Skin of body (tissue), 3 donors: ENCODE measurements at places on chromosomes 7 and 10. TPM values are rescaled to one million over a fixed set of nuclear protein-coding genes. Genes with fewer than 3 reads are reported as not detected.

- no peak for DNase-seq
Measured at GRCh38 chr10:71343392-71343773, 24.3 kb downstream of the SLC29A3 start.

GRCh38 chr7:91285696-91286355, 21.6 kb downstream of the FZD1 start:
- no peak for DNase-seq

DNA sequence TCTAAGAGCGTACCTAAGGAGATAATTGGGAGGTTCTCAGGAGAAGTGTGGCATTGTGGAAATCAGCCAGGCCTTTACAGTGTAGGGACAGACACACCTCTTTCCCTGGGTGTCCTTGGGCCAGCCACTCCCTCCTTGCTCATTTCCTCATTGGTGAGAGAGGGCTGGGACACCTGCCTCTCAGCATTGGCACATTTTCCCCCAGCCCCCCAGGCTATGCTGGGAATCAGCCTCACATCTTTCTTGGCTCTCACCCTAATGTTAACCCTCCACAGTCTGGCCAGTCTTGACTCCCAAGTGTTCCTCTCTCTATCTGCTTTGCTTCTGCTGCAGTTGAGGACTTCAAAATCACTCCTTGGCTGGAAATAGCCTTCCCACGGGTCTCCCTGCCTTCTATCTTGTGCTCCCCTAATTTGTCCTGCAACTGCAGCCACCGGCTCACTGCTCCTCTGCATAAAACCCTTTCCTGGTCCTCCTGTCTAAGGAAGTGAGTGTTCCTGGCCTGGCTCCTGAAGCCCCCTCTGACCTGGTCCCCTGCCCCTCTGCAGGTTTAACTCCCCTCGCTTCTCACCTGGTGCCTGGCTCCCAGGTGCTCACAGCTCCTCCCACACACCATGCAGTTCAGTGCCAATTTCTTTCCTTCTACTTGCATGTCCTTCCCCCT, 15.8 kb downstream of the TBXAS1 start:
- no peak for DNase-seq

DNA sequence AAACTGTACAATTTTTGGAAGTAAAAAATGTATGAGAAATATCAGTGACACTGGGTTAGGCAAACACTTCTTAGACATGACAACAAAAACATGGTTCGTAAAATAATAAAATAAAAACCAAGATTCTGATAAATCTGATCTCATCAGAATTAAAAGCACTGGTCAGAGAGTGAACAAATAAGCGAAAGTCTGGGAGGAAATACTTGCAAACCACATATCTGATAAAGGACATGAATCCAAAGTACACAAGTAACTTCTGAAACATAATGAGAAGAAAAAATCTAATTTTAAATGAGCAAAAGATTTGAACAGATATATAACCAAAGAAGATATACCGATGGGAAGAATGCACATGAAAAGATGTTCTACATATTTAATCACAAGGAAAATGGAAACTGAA, 91.5 kb downstream of the RTKN2 start:
- no peak for DNase-seq

GRCh38 chr7:141280100-141280499, 206.2 kb downstream of the TMEM178B start:
- DNase-seq, result no peak

The CLEC2L gene
- total RNA-seq, result 0.99 TPM

DNA sequence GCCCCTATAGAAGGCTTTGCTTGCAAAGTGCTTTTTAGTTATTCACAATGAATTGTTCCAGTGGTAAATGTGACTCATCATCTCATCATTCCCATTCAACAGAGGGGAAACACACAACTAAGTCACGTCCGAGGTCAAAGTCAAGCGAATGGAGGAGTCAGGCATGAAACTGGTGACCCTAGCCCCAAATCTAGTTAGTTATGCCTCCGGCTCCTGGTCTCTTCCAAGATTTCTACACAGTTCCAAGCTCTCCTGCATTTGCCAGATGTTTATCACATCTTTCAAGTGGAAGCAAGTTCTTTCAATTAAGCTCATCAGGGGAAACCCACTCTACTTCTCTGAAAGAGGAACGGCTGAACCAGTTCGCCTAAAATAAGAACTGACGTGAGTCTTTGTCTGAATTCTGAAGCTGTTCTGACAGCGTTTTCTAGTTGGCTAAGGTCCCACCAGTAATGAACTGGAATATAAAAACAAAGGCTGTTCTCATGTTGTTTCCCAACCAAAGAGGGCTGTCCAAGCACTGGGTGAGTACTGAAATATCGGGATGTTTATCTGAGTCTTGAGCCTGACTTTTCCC, 140.9 kb upstream of the NRBF2 start:
- peak; percentile 6 for DNase-seq

DNA sequence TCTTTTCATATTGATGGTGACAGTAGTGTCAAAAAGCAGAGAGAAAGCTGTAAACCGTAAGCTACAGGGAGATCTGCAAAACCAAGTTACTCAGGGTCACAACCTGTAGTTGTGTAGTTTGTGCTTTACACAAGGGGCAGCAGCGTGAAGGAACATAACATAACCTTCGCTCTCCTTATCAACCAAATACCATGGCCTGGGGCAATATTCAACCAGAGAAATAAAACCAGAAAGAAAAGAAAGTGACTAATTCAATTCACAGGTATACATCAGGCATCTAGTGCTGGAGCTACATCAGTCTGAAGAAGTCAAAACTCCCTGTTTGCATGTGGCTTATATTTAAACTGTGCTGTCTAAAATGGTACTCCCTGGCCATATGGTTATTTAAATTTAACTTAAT, 224.3 kb downstream of the TWIST1 start:
- no peak for DNase-seq

GRCh38 chr10:121418126-121418777, 180.0 kb downstream of the FGFR2 start:
- DNase-seq, result no peak

DNA sequence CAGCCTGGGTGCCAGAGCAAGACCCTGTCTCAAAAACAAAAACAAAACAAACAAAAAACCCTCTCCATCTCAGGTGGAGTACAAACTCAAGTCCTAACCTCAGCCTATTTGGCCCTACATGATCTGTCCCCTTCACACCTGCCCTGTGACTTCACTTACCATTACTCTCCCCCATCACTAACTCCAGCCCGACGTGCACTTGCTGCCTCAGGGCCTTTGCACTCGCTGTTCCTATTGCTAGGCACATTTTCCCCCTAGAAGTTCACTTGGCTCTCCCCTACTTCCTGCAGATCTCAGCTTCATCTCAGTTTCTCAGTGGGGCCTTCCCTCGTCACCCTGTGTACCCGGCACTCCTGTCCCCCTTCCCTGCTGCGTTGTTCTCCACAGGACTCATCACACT, 8.5 kb upstream of the LRMDA start:
- no peak for DNase-seq

DNA sequence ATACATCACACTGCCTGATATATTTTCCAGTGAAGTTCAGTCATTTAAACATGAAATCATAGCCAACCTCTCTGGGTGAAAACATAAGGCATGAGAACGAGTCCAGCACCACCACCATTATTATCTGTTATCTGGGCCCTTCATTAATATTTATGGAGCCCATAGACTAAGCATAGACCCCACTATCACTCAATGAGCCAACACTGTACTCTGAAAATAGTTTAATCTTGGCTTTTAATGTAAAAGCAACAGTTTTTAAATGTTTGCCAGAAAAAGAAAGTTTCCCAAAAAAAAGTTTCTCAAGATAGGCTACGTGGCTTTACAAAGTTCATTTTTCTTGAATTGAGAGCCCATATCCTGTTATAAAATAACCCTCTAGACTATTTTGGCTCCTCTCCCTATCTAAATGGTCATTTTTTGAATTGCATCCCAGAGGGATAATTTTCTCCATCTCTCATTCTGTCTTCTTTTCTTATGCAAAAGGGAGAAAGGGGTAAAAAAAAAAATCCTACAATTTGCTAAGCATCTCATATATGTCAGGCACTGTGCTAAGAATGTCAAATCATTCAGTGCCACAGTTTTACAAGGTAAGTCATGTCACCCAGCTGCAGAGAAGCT, 66.1 kb downstream of the FZD1 start:
- DNase-seq, result no peak

GRCh38 chr7:82468435-82468834, 24.9 kb upstream of the CACNA2D1 start:
- DNase-seq, result no peak

DNA sequence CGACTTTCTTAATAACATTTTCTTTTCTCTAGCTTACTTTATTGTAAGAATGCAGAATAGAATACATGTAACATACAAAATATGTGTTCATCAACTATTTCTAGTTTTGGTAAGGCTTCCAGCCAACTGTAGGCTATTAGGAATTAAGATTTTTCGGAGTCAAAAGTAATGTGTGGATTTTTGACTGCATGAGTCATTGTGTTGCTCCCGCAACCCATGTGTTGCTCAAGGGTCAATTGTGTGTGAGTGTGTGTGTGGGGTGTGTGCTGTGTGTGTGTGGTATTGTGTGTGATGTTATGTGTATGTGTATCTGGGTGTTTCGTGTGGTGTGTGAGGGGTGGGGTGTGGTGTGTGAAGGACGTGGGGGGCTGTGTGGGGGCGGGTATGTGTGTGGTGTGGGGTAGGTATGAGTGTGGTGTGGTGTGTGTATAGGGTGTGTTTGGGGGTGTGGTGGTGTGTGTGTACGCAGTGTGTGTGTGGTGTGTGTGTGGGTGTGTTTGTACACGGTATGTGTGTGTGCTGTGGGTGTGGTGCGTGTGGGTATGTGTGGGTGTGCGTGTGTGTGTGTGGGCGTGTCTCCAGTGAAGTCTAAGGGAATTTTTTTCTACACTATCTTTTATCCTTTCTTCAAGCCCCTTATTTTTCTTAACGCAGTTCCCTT, 60.5 kb downstream of the RSU1 start:
- no peak for DNase-seq

DNA sequence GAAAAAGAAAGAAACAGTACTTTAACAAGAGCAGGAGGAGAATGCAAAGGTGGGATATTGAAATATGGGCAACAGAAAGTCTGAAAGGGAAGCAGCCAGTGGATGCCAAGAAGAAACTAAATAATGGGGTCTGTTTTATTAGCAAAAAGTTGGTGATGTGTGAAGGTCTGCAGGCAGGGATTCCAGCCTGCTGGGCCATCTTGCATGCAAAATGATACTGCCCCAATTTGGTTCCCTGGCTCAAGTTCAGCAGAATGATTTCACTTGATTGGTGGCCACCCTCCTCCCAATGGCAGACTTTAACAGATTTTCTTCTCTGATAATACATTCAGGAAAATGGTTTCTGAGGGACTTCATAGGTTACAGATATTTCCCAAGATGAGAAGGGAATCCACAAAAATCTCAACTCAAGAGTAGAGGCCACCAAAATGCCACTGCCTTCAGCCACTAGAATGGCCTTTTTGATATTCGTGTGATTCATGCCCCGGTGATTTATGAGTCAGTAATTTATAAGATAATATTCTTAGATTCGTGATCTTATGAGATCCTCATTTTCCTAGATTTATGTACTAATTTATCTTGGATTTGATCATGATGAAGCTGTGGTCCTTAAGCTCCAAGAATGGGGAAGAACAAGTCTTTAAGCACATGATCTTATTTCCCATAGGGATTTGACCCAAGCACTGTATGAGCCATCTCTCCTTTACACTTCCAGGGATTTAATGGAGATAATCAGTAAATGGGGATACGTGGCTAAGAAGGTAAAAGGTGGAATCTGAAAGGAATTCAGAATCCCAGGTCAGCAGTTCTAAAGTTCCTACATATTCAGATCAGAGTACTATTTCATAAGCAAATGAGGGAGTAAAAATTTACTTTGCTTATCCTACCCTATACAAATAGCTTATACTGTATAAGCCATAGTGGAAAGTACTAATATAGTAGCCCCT, 32.3 kb upstream of the ADD3 start:
- DNase-seq, result no peak

The NOC3L gene
- total RNA-seq, result 27.5 TPM

- peak; percentile 41 for DNase-seq
Measured at GRCh38 chr7:73715648-73716317, 3.7 kb downstream of the STX1A start.

DNA sequence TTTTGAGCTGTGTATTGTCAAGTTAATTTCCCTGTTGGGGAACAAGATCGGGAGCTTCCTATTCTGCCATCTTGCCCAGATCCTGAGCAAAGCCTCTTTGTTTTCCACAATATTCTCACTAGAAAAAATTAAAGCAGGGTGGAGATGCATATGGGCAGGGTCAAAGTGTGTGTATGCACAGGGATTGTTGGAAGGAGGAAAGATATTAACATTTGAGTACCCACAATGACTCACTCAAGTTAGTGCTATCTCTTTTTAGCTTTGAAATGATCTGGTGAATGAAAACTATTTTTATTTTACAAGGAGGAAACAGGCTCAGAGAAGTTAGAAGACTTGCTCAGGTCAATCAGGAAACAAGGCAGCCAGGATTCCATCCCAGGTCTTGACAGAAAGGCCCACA, 6.7 kb upstream of the BTBD16 start:
- no peak for DNase-seq

The PWWP2B gene
- 10.6 TPM for total RNA-seq

GRCh38 chr10:49001870-49002672, 62.4 kb upstream of the LRRC18 start:
- no peak for DNase-seq

The UPF2 gene
- total RNA-seq, result 24.7 TPM

- no peak for DNase-seq
Measured at GRCh38 chr7:30144657-30145306, 10.0 kb downstream of the MTURN start.

The KAT6B gene
- 69.3 TPM for total RNA-seq

DNA sequence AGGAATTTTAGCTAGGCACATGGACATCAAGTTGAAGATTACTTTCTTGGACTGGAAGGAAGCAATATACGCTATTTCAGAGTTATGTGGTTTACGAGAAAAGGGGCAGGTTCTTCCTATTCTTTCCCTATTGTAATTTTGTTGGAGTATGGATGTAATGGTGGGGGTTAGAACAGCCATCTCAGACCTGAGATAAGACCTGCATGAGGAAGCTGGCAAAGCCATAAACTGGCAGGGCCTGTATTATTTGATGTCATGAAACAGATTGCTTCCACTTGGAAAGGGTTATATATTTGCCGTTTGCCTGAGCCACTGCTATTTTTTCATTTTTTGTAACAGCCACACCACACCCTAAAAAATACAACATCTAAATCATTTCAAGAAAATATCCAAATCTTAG, 220.5 kb upstream of the MAGI2 start:
- no peak for DNase-seq

The NPTX2 gene
- total RNA-seq, result 2.4 TPM

DNA sequence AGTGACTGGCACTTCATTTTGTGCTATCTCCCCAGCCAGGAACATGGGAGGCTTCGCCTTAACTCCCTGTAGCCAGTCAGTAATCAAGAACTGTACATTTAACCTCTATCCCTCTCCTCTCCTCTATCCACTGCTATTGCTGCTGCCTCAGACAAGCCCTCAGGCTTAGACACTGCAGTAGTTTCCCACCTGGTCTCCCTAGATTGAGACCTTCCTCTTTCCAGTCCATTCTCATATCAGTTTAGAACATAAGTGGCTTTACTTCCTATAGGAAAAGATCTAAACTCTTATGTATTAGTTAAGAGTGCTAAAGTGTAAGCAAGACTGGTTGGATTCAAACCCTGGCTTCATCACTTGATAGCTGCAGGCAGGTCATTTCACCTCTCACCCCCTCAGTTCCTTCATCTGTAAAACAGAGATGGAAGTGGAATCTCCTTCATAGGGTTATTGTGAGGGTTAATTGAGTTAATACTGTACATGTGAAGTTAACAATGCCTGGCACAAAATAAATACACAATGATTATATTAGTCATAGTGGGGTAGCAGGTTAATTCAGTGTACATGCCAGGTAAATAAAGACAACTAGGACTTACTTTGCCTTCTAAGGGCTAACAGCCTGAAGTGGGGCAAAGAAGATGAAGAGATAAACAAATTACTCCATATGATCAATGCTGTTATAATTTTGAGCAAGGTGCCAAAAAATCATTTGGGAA, 76.1 kb downstream of the ZNF277 start:
- DNase-seq, result no peak

The CDNF gene
- 3.2 TPM for total RNA-seq
